ENCODE measurements at places on chromosomes 2 and 18. TPM values are rescaled to one million over a fixed set of nuclear protein-coding genes. Genes with fewer than 3 reads are reported as not detected.

DNA sequence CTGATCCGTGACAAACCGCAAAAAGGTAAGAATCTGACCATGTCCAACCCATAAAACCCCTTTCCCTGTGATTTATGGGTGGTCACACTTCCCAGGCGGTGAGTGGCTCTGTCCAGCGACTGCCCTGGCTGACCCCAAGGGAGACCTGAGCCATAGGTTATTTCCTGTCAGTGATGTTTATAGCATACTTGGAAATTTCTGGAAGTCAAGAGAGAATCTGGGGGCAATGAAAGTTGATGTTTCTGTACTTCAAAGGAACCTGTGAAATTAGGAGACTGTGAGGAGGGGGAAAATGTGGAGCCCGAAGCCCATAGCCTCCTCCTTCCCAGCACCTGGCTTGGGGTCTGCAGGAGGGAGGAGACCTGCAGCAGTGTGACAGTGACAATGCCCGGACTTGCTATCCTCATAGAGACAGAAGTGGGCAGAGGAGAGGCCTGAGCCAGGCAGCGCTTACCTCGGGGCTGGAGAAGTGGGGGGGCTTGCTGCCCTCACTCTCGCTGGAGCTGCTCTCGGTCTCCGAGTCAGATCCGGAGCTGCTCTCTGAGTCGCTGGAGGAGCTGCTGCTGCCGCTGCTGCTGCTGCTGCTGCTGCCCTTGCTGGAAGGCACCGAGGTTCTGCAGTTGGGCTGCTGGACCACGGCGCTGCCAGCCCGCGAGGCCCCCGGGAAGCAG lies 111.3 kb upstream of the REV1 start:
- DNase-seq: no peak

- DNase-seq: no peak
Measured at GRCh38 chr2:26463244-26464192, 14.4 kb downstream of the OTOF start.

GRCh38 chr2:237482485-237482884 lies 4.6 kb upstream of the MLPH start:
- no peak for DNase-seq

DNA sequence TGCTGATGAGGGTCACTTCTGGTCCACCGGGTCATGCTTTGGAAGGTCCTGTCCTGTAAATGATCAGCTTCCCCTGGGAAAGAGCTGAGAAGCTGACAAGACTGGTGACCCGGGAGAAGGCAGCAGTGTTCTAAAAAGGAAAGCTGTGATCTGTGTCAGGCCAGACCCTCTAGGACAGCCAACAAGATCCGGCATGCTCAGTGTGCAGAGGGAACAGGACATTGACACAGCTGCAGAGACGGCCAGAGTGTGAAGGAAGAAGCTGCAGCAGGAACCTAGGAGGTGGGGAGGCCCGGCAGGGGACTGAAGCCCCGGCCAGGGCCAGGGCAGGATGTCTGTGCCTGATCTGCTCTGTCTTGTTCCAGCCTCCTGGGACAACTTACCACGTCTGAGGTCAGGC lies 372.7 kb upstream of the ID2 start:
- DNase-seq: no peak

DNA sequence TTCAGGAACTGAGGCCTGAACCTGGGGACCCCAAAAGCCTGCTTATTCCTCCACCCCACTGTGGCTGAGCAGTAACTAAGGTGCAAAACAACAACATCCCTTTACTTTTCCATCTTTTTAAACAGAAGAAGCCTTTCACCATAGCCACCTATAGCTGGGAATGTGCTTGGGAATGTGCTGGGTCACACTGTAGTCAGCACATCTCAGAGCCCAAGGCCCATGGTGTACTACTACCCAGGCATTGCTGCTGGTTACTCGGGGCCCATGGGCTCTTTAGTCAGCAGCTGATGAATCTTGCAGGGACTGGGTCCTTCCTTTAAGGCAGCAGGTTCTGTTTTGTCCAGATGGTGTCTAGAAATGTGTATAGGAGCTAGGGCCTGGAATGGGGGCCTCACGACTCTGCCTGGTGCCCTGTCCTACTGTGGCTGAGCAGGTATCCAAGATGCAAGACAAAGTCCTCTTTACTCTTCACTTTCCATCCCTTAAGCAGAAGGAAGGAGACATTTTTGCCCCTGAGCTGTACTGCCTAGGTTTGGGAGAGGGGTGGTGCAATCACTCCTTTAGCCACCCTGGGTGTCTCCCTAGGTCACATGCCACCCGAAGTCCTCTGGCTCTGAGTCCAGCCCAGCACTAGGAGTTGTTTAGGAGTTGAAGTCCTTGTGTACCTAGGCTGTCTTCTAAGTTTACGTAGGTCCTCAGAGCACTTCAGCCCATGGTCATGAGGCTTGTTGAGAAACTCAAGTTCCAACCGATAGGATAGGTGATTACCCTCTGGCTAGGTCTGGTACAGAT lies 70.1 kb downstream of the OXER1 start:
- DNase-seq: no peak

- no peak for DNase-seq
Measured at GRCh38 chr18:12325726-12326245, 17.7 kb downstream of the TUBB6 start.

GRCh38 chr2:217842017-217842416 lies 160.8 kb downstream of the TNS1 start:
- no peak for DNase-seq

GRCh38 chr18:48356909-48357631 lies 52.1 kb downstream of the ZBTB7C start:
- no peak for DNase-seq

Gene RFTN2
- not detected for total RNA-seq

Gene PPP1R1C
- not detected for total RNA-seq

Gene ITPRIPL1
- 43.4 TPM for total RNA-seq

Gene SERPINB7
- not detected for total RNA-seq

Gene FOXD4L1
- 0.29 TPM for total RNA-seq
